ENCODE measurements at places on chromosomes 2 and 18.

- peaks cover 100% of the 10 kb centered on the region for H3K36me3 ChIP-seq
- no peaks in the 10 kb centered on the region for H3K4me1 ChIP-seq
- H3K27ac ChIP-seq, result no peak overlapping the region
- no peaks in the 10 kb centered on the region for H3K27me3 ChIP-seq
These were observed 91.4 kb downstream of the ESCO1 start for GRCh38 chr18:21509062-21509461.

GRCh38 chr2:138078153-138078552 lies 113.9 kb downstream of the HNMT start:
- H3K27me3 ChIP-seq, result no peaks in the 10 kb centered on the region
- no peak for DNase-seq
- H3K4me3 ChIP-seq, result no peak overlapping the region
- no peak overlapping the region for H3K27ac ChIP-seq

GRCh38 chr2:196289000-196289399 lies 117.6 kb upstream of the STK17B start:
- H3K4me3 ChIP-seq, result no peak overlapping the region
- no peaks in the 10 kb centered on the region for H3K27me3 ChIP-seq
- H3K4me1 ChIP-seq, result no peaks in the 10 kb centered on the region
- DNase-seq, result no peak

GRCh38 chr2:202938960-202939359 lies 26.9 kb downstream of the CARF start:
- no peaks in the 10 kb centered on the region for H3K27me3 ChIP-seq
- H3K27ac ChIP-seq, result no peak overlapping the region
- DNase-seq, result no peak
- H3K4me3 ChIP-seq, result no peak overlapping the region
- peaks cover 10% of the 10 kb centered on the region for H3K36me3 ChIP-seq
- H3K4me1 ChIP-seq, result peaks cover 2% of the 10 kb centered on the region

- no peak overlapping the region for H3K4me3 ChIP-seq
- peaks cover 6% of the 10 kb centered on the region for H3K36me3 ChIP-seq
- DNase-seq, result no peak
These were observed 136.8 kb downstream of the NCK2 start for GRCh38 chr2:105881286-105882136.

- H3K27me3 ChIP-seq, result no peaks in the 10 kb centered on the region
- no peak overlapping the region for H3K27ac ChIP-seq
- no peak overlapping the region for H3K4me3 ChIP-seq
- DNase-seq, result no peak
These were observed 42.6 kb downstream of the GALNT1 start for GRCh38 chr18:35624146-35624545.

GRCh38 chr2:112162341-112162740 lies 24.2 kb downstream of the FBLN7 start:
- H3K4me1 ChIP-seq, result peaks cover 2% of the 10 kb centered on the region
- H3K27me3 ChIP-seq, result no peaks in the 10 kb centered on the region
- H3K4me3 ChIP-seq, result no peak overlapping the region
- H3K27ac ChIP-seq, result no peak overlapping the region
- no peaks in the 10 kb centered on the region for H3K36me3 ChIP-seq
- no peak for DNase-seq

GRCh38 chr18:48580782-48581181 lies 42.0 kb downstream of the CTIF start:
- peaks cover 16% of the 10 kb centered on the region for H3K4me1 ChIP-seq
- H3K27me3 ChIP-seq, result no peaks in the 10 kb centered on the region
- H3K4me3 ChIP-seq, result no peak overlapping the region

DNA sequence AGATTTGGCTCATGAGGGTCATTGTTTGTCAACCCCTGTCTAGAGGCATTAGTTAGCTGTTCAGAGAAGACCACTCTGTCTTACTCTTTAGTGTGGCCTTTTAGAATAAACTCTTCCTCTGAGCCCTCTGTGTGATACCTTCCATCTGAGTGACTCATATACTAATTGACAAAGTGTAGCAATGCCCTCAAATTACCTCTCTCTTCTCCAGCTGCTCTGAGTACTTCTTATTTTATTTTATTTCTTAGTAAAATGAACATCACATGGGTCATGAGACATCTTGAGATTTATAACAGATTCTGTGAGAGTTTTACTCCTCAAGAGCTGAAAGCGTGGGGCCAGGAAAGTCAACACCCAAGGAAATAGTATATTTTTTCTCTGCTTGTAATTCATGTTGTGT lies 67.4 kb downstream of the KCTD18 start:
- H3K27me3 ChIP-seq, result no peaks in the 10 kb centered on the region
- no peak overlapping the region for H3K27ac ChIP-seq
- no peaks in the 10 kb centered on the region for H3K4me1 ChIP-seq
- no peak overlapping the region for H3K4me3 ChIP-seq
- H3K36me3 ChIP-seq, result no peaks in the 10 kb centered on the region
- DNase-seq, result no peak

Data from neuronal stem cell (in vitro differentiated cells).